ENCODE measurements at places on chromosomes 12 and 14.

- no peak for DNase-seq
Observed at GRCh38 chr12:15427913-15428312, 105.6 kb downstream of the PTPRO start.

DNA sequence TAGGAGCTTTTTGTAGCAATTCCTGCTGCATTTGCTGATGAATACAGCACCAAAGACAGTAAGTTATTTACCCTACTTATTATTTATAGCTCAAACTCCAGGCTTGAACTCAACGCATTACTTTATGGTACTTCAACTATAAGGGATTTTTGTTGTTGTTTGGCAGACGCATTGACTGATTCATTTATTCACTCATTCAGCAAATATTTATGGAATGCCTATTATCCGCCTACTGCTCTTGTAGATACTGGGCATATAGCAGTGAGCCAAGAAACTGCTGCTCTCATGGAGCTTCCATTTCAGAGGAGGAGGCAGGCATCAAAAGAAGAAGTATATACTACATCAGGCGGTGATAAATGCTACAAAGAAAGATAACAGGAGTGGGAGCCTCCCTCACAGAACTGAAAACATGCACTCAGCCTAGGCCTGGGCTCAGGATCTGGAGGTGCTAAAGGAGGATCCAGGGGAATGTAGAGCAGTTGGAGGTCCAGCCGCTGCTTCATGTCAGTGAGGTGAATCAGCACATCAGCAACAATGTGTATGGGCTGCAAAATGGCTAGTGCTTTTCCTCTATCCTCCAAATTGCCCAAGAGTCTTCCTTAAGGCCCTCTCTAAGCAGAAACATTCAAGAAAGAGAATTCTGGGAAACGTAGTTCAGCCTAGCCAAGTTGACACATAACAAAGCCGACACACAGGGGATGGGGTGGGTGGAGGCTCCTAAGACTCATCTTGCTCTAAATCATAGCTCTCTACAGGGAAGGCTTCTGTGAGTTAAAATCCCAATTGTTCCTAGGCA is 157.5 kb downstream of the NRXN3 start:
- no peak for DNase-seq

DNA sequence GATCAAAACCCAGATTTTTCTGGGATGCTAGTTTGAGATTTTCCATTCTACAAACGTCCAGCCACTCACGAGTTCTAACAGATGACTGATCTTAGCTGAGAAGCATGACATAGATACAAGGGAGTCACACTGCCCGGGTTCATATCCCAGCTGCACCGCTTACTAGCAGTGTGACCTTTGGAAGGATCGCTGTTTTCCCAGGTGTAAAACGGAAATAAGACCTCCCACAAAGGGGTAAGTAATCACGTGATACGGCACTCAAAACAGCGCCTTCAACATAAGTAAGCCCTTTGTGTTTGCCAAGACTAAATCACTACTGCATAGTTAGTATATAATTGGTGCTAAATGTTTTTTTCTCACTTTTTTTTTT is 624 bp upstream of the PWP1 start:
- peak; percentile 4 for DNase-seq

GRCh38 chr14:90503582-90503981 is 106.8 kb downstream of the CALM1 start:
- DNase-seq = no peak

DNA sequence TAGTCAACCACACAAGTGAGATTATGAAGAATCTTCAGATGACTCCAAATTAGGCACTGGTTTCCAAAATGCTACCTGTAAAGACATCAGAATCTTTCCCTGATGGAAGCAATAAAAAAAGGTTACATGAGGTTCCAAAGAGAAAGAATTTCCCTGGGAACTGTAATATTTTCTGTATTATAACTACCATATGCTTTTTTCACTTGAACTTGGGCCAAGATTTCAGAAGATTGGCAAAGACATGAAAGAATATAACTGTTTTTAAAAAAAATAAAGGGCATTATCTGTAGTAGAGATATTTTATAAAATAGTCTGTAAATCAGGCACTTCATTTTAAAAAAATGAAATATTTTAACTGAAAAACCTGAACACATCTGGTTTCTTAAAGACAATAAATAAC is 12.9 kb downstream of the HECTD1 start:
- no peak for DNase-seq

- no peak for DNase-seq
Observed at GRCh38 chr12:52245962-52246569, 13.0 kb downstream of the KRT7 start.

DNA sequence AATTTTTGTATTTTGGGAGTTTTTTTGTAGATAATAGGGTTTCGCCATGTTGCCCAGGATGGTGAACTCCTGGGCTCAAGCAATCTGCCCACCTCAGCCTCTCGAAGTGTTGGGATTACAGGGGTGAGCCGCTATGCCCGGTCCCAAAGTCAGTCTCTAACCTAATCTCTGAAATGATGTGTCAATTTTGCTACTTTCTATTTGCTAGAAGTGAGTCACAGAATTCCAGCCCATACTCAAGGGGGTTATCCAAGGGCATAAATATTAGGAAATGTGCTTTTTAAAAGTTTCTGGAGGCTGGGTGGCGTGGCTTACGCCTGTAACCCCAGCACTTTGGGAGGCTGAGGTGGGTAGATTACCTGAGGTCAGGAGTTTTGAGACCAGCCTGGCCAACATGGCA is 40.5 kb downstream of the RESF1 start:
- no peak for DNase-seq

DNA sequence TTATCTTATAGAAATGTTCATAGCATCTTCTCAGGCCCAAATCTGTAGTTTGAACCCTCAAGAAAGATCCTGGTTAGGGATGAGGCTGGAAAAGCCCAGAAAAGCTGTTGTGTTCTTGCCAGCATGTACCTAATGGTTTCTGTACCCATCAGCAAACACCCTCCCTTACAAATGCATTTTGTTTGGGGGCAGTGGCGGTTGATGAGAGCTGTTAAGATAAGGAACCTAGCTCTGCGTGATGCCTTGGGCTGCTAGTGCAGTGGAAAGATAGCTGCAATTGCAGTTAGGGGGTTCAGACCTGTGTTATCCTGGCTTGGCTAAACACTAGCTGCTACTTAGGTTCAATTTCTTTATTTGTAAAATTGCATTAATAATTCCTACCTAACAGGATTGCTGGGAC is 3.6 kb downstream of the TPH2 start:
- no peak for DNase-seq

DNA sequence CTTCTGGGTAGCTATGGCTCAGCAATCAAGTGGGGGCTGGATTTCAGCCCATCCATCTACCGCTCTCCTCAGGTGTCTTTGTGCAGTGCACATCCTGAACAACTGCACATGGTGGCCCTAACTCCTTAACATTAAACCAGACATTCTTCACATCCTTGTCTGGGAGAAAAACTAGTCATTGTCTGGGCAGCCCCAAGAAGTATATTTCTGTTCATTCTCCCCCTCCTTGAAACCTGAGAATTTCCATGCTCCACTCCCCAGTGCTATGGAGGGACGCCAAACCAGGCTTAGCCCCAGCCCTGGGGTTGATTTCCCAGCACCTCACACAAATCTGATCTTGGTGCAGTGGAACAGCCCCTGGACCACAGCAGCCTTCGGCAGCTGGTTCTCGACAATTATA is 13.4 kb downstream of the MYL2 start:
- DNase-seq = no peak

DNA sequence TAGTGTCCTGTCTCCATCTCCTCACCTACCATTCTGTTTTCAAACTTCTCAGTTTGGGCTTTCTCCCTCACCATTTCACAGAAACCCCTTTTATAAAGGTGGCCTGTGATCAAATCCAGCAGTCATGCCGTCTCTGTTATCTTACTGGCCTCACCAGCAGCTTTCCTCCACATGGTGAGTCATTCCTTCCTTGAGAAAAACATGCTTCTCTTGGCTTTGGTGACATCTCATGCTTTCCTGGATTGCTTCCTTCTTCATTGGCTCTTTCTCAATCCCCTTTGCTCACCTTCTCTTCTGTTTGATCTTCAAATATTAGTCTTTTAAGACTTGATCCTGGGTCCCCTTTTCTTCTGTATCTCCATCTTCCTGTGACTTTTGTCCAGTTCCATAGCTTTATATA is 164.9 kb downstream of the ANO4 start:
- no peak for DNase-seq

DNA sequence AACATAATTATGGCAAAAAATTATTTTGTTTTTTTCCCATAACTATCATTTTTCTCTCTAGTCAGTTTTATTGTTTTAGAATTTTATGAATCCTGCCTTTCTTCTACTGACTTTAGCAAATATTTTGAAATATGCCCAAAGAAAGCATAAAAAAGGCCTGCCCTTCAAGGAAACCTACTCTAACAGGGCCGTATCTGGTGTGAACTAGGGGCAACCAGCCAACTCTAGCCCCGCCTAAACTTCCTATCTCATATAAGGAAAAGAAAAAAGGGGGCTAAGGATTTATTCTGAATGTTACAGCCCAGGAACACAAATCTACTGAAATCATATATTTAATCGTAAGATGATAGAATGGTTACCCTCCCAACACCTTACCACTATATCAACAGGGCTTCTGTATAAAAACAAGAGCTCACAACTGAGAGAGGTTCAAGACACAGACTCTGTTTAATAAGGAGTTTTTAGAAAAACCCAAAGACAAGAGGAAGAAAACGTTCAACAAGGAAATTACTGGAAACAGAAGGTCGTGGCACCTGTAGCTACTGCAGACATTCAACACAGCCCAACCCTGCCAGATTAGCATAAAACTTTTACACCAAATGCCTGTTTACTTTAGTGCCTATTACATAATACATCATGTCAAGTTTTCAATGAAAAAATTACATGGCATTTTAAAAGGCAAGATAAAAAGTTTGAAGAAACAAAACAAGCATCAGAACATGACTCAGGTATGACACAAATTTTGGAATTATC is 12.9 kb upstream of the EPYC start:
- no peak for DNase-seq

- no peak for DNase-seq
Observed at GRCh38 chr14:102736956-102737355, 40.3 kb upstream of the TRAF3 start.

- DNase-seq = no peak
Observed at GRCh38 chr14:104138718-104139459, 502 bp downstream of the KIF26A start.

- DNase-seq = no peak
Observed at GRCh38 chr14:75128596-75128990, 1.7 kb upstream of the NEK9 start.

DNA sequence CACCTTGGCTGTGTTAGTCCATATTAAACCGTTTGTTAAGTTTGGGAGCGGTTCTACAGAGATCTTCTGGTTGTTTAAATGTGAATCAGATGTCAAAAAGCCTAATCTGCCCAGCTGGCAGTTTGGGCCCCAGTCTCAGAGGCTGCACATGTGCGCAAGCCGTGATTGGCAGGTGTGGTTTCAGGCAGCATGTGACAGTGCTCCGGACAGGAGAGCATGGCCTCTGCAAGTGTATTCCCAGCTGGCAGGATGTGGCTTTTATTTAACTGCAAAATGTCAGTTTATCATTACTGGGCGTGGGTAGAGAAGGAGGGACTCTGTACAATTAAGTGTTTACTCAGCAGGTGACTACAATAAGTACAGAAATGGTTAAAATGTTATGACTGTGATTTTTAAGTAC is 77.5 kb downstream of the PELI2 start:
- no peak for DNase-seq
